Lung (tissue), 17 donors: ENCODE measurements at places on chromosomes 7 and 10. TPM values are rescaled to one million over a fixed set of nuclear protein-coding genes. Genes with fewer than 3 reads are reported as not detected.

SLC26A3 gene
- 0.31 TPM for total RNA-seq

DRGX gene
- not detected for total RNA-seq

TMEM213 gene
- total RNA-seq, result 2.0 TPM

PNLIPRP1 gene
- total RNA-seq, result not detected

- peaks cover 10% of the 10 kb centered on the region for H3K4me1 ChIP-seq
- no peaks in the 10 kb centered on the region for H3K36me3 ChIP-seq
- no peaks in the 10 kb centered on the region for H3K27me3 ChIP-seq
- peak; percentile 16 for DNase-seq
- H3K4me3 ChIP-seq, result no peak overlapping the region
- peak overlapping the region; percentile 38 for H3K27ac ChIP-seq
These were observed 237.3 kb downstream of the NSUN6 start for GRCh38 chr10:18414061-18414460.

- H3K4me1 ChIP-seq, result no peaks in the 10 kb centered on the region
- H3K27me3 ChIP-seq, result no peaks in the 10 kb centered on the region
- H3K27ac ChIP-seq, result no peak overlapping the region
- no peaks in the 10 kb centered on the region for H3K36me3 ChIP-seq
- no peak for DNase-seq
- no peak overlapping the region for H3K4me3 ChIP-seq
These were observed 107.8 kb downstream of the TBXAS1 start for GRCh38 chr7:139936760-139937310.

GRCh38 chr10:60865198-60865783 is 78.7 kb downstream of the RHOBTB1 start:
- H3K36me3 ChIP-seq, result peaks cover 6% of the 10 kb centered on the region
- H3K4me1 ChIP-seq, result no peaks in the 10 kb centered on the region
- no peak for DNase-seq
- no peak overlapping the region for H3K27ac ChIP-seq
- H3K4me3 ChIP-seq, result no peak overlapping the region

DNA sequence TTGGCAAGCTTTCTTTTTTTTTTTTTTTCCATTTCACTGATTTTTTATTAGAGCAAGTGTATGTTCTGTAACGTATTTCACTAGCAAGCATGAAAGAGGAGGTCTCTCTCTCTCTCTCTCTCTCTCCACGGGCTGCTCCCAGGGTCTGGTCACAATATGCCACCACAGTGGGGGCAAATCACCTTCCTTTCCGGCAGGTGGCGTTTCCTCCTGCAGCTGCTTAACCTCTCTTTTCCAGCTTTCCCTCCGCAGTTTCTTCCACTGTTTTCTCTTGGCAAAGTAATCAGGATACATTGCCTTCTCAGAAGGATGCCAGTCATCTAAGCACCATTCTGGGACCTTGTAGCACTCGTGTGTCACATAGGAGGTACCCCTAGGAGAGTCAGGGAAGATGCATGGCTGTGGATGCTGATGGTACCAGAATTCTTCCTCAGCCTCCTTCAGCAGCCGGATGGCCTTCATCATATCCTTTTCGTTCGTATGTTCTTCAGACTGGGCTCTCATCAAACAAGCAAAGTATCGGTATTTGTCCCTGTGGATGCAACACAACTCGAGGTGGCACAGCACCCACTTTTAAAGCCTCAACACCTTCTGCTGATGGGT is 197.3 kb upstream of the PODXL start:
- H3K27me3 ChIP-seq, result no peaks in the 10 kb centered on the region
- no peak for DNase-seq
- no peak overlapping the region for H3K4me3 ChIP-seq
- no peaks in the 10 kb centered on the region for H3K4me1 ChIP-seq
- H3K27ac ChIP-seq, result no peak overlapping the region

DNA sequence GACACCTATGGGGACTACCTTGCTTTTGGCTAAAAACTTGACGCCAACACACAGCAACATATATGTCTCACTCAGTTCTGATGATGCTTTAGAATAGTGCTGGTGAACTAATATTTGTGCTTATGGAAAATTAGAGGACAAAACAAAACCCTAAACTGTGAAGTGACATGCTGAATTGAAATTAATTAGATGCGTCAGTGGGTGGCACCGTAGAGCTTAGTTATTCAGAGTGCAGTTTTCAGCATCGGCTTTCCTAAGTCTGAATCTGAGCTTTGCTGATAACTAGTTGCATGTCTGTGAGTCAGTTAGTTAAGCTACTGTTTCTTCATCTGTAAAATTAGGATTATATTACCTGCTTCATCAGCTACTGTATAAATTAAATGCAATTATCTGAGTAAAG is 245.0 kb upstream of the SORCS1 start:
- H3K27ac ChIP-seq, result no peak overlapping the region
- H3K4me1 ChIP-seq, result no peaks in the 10 kb centered on the region
- no peaks in the 10 kb centered on the region for H3K36me3 ChIP-seq
- no peak overlapping the region for H3K4me3 ChIP-seq
